NCI-H2107 (cell line): ENCODE measurements at places on chromosomes 6 and 20.

DNA sequence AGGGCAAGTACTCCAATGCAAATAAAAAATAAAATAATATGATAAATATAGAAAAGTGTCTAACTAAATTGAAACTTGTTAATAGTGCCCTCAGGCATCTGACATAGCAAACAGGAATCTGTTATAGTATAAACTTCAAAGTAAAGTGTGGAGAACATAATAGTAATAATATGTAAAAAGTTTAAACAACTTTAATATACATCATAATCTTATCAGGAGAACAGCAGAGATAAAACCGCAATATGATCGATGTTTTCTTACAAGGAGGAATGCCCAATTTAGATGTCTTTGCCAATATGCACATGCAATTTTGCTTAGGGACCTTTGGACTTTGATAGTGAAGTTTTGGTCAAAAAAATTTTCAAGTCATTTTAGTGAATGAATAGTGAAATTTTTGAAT is 514.8 kb upstream of the IMPG1 start:
- DNase-seq = no peak

DNA sequence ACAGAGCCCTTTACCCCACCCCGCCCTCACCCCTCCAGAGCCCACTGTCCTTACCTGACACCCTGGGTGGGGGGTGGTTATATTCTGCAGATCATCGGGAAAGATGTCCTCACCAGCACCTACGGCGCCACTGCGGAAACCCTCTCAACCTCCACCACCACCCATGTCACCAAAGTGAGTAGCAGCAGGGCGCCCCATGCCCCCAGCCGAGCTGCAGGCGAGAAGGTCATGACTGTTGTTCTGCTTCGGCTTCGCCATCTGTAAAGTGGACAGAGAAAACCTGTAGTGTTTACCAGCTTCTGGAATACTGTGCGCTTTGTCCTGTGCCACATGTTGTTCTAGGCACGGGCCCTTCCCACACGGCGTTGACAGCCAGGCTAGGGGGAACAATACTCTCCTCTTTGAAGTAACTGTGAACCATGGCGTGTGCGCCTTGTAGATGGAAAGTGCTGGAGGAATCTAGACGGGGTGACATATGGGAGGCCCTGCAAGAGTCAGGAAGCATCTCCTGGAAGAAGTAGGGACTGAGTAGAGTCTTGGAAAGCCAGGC is 16.5 kb upstream of the AAR2 start:
- no peak for DNase-seq

DNA sequence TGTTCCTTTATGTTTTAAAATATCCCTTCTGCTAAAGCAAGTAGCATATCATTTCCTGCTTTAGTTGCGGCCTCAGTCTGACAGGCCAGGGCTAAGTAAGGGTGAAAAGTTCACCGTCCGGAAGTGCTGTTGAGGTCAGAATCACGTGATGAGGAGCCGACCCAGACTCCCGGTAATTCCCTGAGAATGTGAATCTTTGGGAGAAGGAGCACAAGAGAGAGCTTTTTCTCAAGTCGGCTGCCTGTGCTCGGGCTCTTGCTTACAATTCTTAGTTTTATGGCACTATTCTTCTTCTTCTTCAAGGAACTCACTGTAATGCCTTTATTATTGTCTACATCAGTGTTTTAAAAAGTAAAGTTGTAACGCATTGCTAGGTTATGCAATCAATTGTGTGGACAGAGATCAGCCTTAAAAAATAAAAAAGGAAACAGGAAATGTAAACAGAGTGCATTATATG is 309.3 kb downstream of the PRL start:
- DNase-seq = no peak

DNA sequence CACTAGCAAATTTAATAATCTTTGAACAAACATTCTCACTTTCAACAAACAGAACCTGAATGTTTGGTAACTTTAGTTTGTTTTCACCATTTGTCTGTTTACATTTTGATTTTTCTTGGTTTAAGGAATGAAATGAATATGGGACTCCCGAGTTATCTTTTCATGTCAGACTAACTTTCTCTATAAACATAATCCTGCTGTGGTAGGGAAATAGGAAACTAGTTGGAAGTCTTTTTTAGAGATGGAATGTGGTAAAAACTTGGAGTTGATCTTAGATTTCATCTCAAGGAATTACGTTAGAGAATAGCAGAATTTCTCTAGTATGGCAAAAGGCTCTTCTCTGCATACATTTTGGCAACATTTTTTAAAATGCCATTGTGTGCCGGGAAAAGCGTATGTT is 206.5 kb downstream of the CDKAL1 start:
- DNase-seq = no peak

DNA sequence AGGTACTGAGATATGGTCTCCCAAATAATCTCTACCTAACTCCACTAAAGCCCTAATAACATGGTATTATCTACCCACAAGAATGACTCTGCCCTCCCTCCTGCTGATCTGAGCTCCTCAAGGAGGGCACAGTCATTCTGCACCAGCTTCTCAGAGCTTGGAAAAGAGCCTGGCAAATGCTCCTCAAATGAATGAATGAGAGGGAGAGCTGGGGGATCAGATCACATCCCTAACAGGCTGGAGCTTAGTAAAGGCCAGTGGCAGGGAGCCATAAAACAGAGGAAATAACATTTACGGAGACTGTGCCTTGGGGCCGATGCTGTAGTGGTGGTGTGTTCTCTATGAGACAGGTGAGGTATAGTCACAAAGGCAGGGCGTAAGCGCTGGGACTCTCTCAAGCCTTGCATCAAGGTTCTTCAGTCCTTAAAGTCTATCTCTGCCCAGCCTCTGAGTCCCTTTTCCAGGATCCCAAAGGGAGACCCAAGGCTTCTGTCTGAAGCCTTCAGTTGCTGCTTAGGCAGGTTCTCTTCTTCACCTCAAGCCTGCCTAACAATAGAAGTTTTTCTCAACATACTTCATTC is 7.2 kb upstream of the NNAT start:
- no peak for DNase-seq

- DNase-seq = peak; percentile 6
Measured at GRCh38 chr6:108002365-108003221, 44.6 kb upstream of the SEC63 start.

- no peak for DNase-seq
Measured at GRCh38 chr6:15715060-15715459, 52.2 kb upstream of the DTNBP1 start.

DNA sequence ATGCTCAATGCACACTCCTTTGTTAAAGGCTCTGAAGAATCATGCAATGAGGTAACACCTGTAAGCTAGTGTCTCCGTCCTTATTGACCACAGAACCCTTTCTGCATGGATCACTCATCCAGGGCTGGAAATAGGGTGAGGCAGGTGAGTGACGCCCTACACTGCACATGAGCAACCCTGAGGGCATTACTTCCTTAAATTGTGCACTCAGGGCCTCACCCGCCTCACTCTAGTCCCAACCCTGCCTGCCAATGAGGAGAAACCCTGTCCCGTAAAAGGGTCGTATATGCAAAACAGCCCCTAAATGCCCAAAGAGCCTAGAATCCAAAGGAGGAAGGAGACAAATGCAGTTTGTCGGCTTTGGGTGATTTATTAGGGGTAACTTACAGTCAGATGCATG is 33.6 kb upstream of the NOP56 start:
- no peak for DNase-seq

- no peak for DNase-seq
Measured at GRCh38 chr20:44908987-44909871, 631 bp upstream of the PABPC1L start.

GRCh38 chr20:35446356-35447078 is 8.5 kb upstream of the GDF5 start:
- DNase-seq = no peak

GRCh38 chr6:129908356-129908755 is 47.2 kb upstream of the TMEM244 start:
- DNase-seq = no peak

DNA sequence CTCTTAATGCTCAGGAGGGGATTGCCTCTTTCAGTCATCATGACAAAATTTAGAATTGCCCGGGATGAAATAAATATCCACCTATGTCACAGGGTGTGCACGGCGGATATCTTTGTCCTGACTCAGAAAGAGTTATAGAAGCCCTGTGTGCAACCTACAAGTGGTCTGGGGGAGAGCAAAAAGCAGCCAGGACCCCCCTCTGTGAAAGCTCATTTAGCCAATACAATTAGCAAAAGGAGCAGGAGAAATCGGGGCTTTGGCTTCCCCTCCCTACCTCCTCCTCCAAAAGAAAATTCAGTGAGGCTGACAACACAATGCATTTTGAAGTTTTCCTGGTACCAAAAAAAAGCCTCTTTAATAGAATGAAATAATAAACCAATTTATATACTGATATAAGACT is 21.8 kb downstream of the FOXA2 start:
- DNase-seq = no peak

DNA sequence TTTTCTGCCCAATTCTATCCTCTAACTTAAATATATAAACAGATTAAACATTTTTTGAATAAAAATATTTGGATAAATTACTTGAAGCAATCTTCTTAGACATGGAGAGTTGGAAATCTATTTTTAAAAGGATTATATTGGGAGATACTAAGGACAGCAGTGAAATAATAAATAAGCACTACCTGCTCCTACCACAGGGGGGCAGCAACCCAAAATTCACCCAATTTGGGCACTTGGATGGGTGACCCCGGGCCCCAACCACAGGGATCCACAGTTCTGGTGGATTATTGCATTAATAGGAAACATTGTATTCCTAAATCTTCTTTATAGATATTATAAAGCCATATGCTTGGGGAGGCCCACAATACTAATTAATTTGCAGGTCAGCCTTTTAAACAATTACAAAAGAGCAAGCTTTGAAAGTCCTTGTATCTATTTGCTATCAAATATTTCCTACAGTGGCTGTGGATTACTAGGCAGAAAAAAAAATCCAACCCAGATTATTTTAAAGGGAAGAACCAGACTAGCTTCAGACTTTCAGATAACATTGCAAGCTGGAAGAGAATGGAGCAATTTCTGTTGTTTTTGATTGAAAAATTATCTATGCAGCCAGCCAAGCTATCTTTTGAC is 66.4 kb upstream of the PDE10A start:
- no peak for DNase-seq

DNA sequence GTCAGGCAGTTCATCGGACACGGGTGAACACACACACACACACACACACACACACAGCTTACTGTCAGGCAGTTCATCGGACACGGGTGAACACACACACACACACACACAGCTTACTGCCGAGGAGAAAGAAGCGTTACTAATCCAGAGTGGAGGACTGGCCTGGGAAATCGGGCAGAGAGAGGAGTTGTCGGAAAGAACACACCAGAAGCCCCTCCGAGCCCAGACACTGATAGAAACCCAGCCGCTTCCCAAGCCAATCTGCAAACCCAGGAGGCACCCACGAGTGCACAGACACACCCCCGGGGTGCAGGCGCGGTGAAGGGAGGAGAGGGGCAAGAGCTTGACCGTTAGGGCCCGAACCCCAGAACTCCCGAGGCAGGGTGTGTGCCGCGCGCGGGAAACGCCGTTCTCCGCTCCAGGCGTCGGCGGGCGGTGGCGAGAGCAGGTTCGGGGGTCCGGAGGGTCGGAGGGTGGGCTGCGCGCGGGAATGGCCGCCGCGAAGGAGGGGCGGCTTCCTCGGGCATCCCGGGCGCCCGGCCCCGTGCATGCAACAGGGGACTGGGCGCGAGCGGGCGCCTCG is 636 bp downstream of the ELOVL2 start:
- no peak for DNase-seq
